ENCODE measurements at places on chromosomes 13 and 19.

GRCh38 chr19:30665449-30665848 lies 293.3 kb downstream of the ZNF536 start:
- no peak for DNase-seq

GRCh38 chr13:48579165-48579918 lies 46.5 kb upstream of the RCBTB2 start:
- no peak for DNase-seq

GRCh38 chr13:31046711-31047279 lies 114.3 kb downstream of the TEX26 start:
- no peak for DNase-seq

GRCh38 chr13:27182844-27183497 lies 11.4 kb upstream of the USP12 start:
- no peak for DNase-seq

DNA sequence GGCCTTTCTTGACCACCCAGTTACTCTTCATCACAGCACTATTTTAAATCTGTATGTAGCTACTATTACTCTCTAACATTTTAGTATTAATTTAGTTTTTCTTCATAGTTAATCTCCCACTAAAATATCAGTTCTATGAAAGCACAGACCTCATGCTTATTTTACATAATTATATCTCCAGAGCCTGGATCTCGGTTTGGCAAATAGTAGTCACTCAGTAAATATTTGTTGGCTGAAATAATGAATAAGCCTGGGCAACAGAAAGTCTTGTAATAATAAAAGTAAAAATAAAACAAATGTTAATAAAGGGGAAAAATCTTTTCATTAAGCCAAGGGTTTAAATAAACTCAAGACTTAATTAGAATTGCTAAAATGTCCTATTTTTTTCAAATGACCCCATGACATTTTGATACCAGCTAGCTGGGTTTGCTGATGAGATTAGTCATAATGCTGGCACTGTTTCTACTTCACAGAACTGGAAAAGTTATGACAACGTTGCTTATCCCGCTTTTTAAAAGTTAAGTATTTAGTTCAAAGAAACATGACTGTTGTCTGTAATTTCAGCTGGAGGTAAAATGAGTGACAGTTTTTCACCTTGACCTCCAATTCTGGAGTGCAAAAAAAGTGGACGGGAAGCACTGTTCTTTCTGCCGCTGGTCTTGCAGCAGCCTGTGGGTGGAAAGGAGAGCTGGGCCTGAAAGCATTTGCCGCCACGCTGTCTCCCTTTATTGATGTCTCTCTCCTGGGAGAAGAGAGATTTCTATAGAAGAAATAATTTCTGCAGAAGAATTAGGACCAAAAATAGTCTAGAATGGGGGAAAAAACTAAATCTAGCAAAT lies 85.2 kb upstream of the SPATA13 start:
- no peak for DNase-seq

DNA sequence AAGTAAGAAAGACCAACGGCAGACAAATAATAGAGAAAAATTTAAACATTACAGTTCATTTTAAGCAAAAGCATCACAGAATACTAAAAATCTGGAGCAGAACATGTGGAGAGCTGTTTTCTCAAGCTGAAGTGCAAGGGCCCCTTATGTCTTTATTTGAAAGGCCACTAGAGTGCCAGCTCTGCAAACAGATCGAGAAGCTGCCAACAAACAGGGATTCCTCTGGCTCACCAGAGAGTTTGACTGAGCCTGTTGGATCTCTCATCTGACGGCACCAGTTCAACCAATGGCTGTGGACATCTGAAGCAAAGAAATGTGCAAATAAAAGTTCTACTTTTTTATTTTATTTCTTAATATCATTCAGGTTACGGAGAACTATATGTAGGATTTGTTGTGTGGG lies 119.7 kb downstream of the COL4A2 start:
- DNase-seq: no peak

GRCh38 chr13:22925881-22926747 lies 254.7 kb upstream of the SGCG start:
- DNase-seq: no peak

- DNase-seq: no peak
Observed at GRCh38 chr13:79427883-79428282, 21.8 kb upstream of the RBM26 start.

GRCh38 chr19:16373989-16374388 lies 49.4 kb downstream of the KLF2 start:
- no peak for DNase-seq

DNA sequence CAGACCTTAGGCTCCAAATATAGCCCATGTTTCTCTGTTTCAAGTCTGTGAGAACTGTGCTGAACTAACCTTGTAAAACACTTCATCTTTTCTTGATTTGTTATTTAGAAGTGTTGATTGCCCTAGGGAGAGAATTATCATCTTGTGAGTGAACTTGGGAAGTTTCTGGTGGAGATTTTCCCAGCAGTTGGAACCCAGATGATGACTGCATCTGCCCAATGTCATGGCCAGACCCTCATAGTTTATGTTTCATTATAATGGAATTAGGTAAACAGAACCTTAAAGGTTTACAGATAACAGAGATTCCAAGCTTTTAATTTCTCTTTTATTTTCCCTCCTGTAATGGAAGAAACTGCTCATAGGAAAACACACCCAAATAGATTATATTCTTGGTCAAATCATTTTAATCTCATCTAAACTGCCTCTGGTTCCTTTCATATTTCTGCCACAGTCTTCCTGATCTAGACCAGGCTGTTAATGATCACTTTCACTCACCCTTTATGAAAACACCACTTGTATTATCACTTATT lies 569.1 kb downstream of the KCTD12 start:
- DNase-seq: no peak

DNA sequence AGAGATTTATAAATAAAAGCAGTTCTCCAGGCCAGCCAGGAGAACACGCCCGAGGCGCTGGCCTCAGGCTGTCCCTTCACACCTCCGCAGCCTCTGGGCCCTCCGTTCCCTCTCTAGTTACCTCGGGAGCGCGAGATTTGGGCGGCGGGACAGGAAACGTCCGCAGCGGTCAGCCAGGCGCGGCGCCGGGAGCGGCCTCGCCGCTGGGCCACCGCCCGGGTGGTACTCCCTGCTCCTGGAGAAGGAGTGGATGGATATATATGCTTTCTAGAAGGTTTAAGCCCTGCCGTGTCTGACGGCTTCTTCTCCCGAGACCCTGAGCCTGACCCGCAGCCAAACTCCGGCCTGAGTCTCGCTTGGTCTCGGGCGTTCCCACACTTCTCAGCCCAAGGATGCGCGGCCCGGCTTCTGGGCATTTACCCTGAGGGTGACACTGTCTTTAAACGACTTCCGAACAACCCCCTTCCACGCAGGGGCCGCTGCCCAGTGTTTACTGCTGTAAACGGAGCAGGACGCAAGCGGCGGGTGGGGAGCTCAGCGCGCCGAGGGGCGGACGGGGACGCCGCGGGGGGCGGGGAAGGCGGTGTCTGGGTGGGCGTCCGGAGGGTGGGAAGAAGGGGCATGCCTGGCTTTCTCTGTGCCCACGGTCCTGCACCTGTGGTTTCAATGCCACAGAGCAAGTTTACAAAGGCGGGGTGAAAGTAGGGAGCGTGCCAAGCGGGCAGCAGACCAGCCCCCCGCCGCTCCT lies 2.0 kb upstream of the ZIC2 start:
- no peak for DNase-seq

- DNase-seq: no peak
Observed at GRCh38 chr19:33798681-33799111, 2.0 kb downstream of the KCTD15 start.

DNA sequence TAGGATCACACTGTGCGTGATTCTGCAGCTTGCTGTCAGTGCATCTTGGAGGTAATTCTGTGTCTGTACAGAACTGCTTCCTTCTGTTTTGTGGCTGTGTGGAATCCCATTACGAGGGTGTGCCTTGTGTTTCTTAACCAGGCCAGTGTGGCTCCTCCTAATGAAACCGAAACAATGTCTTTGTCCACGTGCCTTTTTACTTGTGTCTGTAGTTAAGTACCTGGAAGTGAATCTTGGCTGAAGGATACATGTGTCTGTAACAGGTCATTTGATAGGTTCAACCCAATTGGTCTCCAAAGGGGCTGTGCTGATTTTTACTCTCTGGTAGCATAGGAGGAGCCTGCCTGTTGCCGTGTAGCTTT lies 13.1 kb downstream of the NOP53 start:
- no peak for DNase-seq

- no peak for DNase-seq
Observed at GRCh38 chr19:31372246-31372781, 23.1 kb upstream of the TSHZ3 start.

DNA sequence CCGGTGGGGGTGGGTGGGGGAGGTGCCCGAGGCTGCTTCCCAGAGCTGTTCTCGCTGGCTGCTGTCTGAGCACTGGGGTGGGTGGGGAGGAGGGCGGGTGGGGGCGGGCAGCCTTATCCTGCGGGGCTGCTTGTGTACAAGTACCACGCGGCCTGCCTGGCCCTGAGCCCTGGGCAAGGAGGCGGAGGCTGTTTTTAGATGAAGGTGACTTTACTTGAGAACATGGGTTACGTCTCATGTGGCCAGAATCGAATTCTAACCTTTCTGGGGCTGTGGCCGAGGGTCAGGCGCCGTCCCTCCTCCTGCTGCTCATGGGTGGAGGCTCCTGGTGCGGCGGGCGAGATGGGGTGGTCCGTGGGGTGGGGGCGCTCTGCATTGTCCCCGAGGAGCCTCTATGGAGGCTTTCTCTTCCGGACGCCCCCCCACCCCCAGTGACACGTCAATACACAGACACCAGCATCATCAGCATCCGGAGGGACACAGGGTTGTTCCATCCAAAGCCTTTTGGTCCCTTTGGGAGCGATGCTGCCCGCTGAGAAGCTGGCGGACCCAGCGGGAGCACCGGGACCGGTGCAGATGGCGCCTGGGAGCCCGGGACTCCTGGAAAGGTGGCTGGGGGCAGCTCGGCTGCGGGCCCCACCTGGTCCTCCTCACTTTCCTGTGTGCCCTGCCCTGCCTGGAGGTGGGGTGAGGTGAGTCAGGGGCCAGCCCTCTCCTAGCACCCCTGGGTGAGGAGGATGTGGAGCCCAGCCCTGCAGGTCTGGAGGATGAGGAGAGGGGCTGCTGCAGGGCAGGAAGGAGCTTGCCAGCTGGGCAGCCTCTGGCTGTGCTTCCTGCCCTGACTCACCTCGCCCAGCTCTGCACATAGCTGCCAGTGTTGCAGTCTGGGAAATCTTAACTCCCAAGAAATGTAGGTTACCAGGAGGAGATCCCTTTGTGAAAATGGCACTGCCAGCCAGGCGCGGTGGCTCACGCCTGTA lies 3.4 kb downstream of the BSG start:
- no peak for DNase-seq

DNA sequence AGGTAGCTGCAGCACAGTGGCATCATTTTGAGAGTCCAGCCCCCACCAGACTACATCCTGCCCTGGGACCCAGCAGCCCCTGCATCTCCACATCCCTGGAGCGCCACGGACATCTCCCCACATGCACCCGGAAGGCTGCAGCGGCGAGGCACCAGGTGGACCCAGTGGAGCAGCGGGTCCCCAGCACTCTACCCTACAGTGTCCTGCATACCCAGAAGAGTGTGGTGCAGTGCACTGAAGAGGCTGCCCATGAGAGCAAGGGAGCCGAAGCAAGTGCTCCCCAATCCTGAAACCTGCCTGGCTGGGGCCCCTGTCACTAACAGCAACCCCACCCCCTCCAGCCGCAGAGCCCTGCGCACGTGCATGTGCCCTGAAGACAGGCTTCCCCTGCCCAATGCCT lies 21.3 kb upstream of the SLC7A9 start:
- DNase-seq: no peak

GRCh38 chr13:99307648-99308339 lies 595 bp upstream of the GPR183 start:
- DNase-seq: no peak

DNA sequence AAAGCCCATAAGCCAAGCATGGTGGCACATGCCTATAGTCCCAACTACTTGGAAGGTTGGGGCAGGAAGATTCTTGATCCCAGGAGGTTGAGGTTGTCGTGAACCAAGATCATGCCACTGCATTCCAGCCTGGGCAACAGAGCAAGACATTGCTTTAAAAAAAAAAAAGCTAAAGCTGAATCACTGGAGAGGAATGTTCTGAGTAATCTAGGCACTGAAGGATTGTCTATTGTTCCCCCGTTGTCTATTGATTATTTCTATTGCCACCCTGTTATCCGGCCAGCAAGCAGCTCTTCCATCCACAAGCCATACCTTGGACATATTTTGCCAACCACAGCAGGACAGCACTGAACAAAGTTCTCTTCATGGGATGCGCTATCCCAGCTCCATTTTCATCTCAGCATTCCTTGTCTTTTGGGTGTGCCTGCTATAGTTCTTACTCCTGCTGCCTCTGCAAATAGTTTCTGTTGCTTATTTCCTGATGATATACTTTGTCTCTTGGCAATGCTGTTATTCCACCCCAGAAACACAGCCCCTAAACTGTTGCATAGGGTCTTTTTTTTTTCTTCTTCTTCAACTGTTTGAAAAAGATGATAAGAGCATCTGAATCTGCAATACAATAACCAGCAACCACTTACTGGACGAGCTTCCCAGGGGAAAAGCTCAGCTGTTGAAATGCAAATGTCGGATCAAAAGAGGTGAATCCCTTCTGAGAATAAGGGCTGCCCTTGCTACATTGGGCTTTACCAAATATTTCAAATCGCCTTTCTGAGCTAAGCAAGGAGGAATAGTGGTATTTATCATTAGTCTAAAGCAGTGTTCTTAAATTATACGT lies 22.2 kb upstream of the SIAH3 start:
- no peak for DNase-seq

- DNase-seq: no peak
Observed at GRCh38 chr13:20446900-20447299, 78.8 kb downstream of the CRYL1 start.

GRCh38 chr13:110197471-110197870 lies 109.5 kb downstream of the COL4A1 start:
- no peak for DNase-seq

DNA sequence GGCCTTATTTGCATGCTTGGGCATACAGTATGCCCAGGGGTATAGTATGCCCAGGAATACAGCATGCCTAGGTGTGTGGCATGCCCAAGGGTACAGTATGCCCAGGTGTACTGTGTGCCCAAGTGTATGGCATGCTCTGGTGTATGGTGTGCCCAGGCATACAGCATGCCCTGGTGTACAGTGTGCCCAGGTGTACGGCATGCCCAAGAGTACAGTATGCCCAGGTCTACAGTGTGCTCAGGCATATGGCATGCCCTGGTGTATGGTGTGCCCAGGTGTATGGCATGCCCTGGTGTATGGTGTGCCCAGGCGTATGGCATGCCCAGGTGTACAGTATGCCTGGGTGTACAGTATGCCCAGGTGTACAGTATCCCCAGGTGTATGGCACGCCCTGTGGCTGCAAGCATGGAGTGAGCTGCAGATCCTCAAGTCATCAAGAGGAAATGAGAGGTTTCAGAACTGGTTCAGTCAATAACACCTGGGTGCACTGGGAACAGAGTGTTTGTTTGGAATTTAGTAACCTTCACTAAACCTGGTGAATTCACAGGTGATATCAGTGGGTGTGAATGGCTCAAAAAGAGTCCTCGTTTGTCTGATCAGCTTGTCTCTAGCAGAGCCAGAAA lies 7.8 kb upstream of the C13orf42 start:
- DNase-seq: no peak

GRCh38 chr19:49145573-49146407 lies 9.4 kb downstream of the HRC start:
- no peak for DNase-seq
